ENCODE measurements at places on chromosomes 4 and X.

- no peak for DNase-seq
Observed at GRCh38 chr4:27242217-27242616, 381.6 kb downstream of the STIM2 start.

- no peak for DNase-seq
Observed at GRCh38 chr4:152024881-152025280, 264.1 kb upstream of the GATB start.

- no peak for DNase-seq
Observed at GRCh38 chr4:110032603-110033002, 119.9 kb downstream of the EGF start.

DNA sequence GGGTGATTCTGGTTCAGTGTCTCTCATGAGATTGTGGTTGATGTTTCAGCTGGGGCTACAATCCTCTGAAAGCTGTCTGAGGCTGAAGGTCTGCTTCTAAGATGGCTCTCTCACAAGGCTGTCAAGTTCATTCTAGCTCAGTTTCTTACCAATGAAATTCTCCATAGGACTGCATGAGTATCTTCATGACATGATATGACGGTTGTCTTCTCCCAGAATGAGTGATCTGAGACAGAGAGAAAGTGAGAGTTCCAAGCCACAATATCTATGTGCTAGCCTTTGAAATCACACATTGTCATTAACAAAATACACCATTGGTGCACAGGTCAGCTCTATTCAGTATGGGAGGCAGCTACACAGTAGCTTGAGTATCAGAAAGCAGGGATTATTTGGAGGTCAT, 27.3 kb downstream of the PITX2 start:
- no peak for DNase-seq

Data from activated CD8-positive, alpha-beta memory T cell treated with anti-CD3 and anti-CD28 coated beads for 24 hours (primary cell).